HT-29 (cell line): ENCODE measurements at places on chromosomes 3 and 15. TPM values are rescaled to one million over a fixed set of nuclear protein-coding genes. Genes with fewer than 3 reads are reported as not detected.

DNA sequence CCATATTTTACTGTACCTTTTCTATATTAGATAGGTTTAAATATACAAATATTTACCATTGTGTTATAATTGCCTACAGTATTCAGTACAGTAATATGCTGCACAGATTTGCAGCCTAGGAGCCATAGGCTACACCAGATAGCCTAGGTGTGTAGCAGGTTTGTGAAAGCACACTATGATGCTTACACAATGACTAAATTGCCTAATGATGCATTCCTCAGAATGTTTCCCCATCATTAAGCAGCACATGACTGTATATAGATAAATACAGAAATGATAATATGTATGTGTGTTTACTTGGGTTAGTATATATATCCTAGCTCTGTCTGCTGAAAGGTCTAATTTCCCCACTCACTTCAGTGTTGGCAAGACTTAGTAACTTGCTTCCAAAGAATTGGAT lies 65.8 kb downstream of the MYL3 start:
- no peak for DNase-seq

DNA sequence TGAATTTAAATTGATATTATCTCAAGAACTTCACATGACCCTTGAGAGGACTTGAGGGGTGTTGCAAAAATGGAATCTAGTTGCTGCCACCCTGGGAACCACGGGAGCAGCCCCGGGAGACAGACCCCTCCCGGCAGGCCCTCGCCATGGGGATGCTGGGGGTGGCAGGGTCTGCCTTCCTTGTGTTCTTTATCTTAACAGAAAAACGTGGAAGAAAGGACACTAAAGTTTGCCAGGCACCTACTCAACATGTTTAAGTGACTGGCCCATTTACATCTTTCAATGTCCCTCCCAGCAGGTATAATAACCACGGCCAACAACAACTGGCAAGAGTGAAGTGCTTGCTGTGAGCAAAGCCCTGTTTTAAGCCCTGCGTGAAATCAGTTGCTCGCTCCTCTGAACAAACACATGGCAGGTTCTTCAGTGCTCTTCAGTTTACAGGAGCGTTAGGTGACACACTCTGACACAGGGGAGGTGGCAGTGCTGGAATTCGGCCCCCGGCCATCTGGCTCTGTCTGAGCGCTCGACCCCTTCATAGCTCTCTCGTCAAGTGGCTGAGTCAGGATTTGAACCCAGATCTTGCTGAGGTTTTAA lies 112.5 kb downstream of the ASB7 start:
- peak; percentile 35 for DNase-seq

SAMMSON gene
- total RNA-seq: not detected in 2 replicates

PHC3 gene
- total RNA-seq: 8.8 and 10.7 TPM in 2 replicates

GRCh38 chr3:27354588-27355203 lies 14.5 kb downstream of the NEK10 start:
- no peak for DNase-seq

ZNF80 gene
- not detected in 2 replicates for total RNA-seq

GRCh38 chr3:10432156-10432845 lies 73.1 kb downstream of the ATP2B2 start:
- no peak for DNase-seq

IL1RAP gene
- total RNA-seq: 3.5 and 6.0 TPM in 2 replicates

GRCh38 chr3:149145356-149145755 lies 15.9 kb downstream of the HPS3 start:
- DNase-seq: no peak

GRCh38 chr3:111392894-111393398 lies 149.1 kb upstream of the CD96 start:
- DNase-seq: peak; percentile 79

GRCh38 chr3:128281461-128282367 lies 128.4 kb downstream of the EEFSEC start:
- DNase-seq: no peak

DNA sequence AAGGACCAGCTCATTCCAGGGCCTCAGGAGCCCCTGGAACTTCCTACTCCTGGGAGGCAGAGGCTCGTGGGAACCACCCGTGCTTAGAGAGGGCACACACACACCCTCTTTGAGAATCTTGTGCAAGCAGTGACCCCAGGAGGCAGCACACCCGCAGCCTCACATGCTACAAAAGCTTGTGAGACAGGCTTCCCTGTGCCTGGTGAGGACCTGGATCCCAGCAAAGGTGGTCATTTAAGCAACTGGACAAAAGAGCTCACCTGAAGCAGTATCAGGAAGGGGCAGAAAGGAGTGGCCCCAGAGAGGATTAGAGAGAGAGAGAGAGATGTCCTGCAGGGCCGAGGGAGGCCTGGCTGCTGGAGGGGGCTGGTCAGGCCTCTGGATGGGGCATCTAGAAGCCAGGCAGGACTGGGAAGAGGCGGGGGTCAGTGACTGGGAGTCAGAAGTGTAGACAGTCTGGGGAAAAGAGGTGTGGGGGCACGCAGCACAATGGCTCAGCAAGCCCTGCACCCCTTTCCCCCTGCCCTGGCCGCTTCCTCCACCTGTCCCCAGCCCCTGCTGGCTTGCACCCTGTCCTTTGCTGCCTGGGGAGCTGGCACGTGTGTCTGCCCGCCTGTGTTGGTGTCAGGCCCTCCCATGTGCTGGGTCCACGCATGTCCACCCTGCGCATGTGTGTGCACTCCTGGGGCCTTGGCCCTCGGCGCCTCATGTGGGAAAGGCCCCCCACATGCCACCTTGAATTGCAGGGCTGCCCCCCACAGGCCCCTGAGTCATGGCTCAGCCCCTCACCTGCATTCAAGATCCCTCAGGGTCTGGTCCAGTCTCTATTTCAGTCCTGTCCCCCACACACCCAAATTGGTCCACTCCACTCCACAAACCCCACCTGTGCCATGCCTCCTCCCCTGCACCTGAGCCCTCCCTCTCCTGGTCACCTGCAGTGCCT lies 36.9 kb downstream of the TSPAN3 start:
- no peak for DNase-seq

ZNF860 gene
- total RNA-seq: 3.9 and 7.5 TPM in 2 replicates

GRCh38 chr15:29089731-29090616 lies 179.6 kb downstream of the NSMCE3 start:
- no peak for DNase-seq

DNA sequence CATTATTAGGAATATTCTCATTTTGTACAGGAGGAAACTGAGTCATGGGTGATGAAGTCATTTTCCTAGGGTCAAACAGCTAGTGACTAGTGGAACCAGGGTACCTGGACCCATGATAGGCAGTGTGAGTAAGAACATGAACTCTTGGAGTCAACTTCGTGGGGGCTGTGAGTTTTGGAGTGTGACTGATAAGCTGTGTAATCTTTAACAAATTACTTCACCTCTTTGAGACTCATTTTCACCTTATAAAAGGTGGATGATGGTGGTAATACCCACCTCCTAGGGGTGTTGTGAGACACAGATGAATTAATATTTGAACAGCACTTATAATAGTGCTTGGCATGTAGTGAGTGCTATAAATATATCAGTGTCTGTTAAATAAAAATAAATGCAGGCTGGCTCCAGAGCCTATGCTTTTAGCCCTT lies 9.1 kb downstream of the SEMA6D start:
- no peak for DNase-seq

DNA sequence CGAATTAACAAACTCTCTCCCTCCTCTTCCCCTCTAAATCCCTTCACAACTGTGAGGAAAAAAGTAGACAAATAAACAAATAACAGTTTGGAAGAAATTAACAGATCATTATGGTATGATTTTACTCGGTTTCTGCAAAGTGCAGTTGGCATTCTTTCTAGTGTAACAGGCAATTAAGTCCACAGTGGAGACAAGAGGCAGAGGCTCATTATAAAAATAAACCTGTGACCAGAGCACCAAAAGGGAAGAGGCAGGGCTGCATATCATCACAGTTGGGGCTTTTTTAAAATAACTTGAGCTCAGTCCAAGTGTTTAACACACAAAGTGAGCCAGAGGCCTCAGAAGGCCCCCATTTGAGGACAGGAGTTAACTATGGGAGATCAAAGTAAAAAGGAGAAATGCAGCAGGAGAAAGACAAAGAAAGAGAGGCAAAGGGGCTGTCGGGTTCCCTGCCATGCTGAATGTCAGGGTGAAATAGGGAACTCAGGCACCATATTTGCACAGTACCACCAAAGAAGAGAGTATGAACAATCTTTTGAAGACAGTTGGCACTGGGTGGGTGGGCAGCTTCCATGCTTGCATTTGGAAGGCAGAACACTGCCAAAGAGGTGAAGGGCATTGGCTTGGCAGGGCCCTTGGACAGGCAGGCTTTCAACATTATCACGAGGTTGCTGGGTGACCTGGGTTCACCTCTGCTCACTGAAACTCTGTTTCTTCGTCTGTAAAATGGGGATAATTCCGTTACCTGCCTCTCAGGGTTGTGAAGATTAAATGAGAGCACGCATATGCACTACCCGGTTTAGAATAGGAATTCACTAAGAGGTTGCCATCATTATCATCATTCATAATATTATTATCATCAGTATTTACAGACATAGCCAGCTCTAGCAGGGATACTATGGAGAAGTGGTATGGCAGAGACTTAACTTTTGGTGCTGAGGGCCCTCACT lies 134.5 kb downstream of the MEX3B start:
- no peak for DNase-seq

DNA sequence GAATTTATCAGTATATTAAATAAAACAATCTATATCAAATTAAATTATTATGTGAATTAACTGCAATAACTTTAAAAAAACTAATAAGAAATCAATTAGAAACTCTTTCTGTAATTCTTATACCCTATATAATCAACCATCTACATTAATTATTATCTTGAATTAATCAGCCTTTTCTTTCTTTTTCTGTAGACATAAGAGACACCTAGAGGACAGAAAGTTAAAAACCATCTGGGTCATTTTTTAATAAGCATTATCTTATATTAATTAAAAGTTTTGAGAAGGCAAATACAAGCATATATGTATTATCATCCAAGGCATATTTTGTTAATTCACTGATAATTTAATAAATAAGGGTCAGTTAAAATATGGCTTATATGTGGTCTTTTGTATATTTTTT lies 24.2 kb upstream of the SLC25A26 start:
- no peak for DNase-seq

DNA sequence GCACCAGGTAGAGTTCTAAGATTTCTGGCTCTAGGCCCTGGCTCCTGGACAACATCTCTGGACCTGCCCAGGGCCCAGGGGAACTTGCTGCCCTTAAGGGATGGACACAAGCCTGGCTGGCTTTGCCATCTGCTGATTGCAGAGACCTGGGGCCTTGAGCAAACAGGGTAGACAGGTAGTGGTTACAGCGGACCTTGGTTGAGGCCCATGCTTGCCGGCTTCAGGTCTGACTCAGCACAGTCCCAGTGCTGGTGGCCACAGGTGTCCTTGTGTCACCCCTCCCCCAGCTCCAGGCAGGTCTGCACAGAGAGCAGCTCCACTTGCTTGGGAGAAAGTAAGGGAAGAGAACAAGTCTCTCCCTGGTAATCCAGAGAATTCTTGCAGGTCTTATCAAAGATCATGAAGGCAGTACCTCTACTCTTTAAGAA lies 15.9 kb upstream of the ACTL6A start:
- DNase-seq: peak; percentile 24

- no peak for DNase-seq
Measured at GRCh38 chr15:29774900-29775299, 47.4 kb downstream of the TJP1 start.

- DNase-seq: no peak
Measured at GRCh38 chr3:196555295-196555694, 13.1 kb downstream of the WDR53 start.

MNS1 gene
- 4.0 and 6.8 TPM in 2 replicates for total RNA-seq
